ENCODE measurements at places on chromosomes 1 and 21.

DNA sequence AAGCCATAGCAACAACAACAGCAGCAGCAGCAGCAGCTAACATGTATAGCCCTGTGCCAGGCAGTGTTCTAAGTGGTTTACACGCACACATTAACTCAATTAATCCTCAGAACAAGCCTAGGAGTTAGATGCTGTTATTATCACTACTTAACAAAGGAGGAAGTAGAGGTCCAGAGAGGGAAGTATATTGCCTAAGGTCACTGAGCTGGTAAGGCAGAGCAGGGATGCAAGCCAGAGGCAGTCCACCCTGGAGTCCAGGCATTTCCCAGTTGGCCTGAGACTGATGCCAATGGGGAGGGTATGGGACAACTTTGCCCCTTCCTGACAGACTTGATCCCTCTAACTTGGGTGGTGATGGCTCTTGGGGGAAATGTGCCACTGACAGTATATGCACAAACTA is 6.8 kb downstream of the CDC14A start:
- DNase-seq = no peak

GRCh38 chr1:116991171-116991845 is 10.3 kb upstream of the CD101 start:
- no peak for DNase-seq

DNA sequence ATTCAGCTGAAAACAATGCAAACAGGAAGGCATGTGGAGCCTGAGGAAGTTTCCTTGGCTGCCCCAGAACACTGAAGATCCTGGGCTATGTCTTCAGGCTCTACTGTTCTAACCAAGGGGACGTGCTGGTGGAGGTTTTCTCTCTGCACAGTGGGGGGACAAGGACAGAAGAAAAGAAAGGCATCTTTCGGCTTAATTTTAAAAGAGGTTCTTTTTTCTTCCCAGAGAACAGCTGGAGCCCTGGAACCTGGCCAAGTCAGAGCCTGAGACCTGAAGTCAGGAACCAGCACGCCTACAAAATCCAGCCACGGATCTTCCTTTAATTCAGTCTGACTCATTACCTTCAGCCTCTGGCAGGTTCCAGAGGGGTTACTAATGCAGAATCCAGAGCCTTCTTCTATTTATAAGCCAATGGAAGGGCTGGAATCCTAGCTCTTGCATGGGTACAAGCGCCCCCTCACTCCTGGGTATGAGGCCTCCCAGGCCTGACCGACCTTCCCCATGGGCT is 19.8 kb downstream of the CTNNBIP1 start:
- peak; percentile 88 for DNase-seq

- DNase-seq = peak; percentile 55
Measured at GRCh38 chr1:232450615-232451014, 179.3 kb downstream of the SIPA1L2 start.

DNA sequence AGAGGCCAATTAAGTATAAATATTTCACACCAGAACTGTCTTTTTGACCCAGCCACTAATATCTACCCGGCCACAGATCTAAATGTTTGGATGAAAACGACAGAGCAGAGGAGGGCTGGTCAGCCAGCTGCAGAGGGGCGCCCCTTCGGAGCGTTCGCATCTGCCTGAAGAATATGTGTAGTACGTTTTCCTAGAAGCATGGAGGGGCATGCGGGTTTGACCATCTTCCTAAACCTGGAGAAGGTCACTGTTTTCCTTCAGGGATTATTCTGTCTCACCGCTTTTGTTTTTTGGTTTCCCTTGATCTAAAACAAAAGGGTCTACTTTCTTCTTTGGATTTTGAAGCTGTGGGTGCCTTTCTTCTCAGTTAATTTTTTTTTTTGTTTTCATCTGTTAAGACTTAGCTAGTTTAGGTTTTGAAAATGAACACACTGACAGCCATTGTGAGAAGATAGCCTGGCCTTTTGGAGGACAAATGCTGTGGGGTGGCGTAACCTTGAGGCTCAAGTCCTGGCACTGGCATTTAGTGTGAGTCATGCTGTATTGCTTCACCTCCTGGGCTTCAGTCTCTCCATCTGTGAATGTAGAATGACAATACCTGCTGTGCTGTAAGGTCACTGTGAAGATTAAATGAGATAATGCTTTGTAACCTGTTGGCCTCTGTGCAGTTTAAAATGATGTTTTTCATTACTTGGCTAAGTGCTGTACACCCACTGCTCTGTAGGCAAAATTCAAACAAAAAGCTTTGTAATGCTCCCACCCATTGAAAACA is 74.1 kb upstream of the IRF2BP2 start:
- peak; percentile 83 for DNase-seq

- no peak for DNase-seq
Measured at GRCh38 chr1:48084826-48085225, 87.6 kb upstream of the TRABD2B start.

DNA sequence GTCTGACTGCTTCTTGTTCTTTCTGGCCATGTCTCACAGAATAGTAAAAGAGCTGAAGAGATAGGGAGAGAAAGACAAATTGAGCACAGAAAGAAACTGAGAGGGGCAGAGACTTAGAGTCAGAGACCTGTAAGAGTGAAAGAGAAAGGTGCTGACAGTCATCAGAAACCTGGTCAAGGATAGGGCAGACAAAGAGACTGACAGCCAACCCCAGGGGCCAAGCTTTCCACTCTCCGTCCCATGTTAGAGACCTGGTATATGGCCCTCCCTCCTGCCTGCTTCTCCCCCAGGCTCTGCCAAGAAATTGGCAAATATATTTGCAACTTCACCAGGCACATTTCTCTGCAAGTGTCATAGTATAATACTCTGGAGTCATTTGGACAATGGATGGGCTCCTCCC is 64.6 kb downstream of the RHBG start:
- DNase-seq = no peak

DNA sequence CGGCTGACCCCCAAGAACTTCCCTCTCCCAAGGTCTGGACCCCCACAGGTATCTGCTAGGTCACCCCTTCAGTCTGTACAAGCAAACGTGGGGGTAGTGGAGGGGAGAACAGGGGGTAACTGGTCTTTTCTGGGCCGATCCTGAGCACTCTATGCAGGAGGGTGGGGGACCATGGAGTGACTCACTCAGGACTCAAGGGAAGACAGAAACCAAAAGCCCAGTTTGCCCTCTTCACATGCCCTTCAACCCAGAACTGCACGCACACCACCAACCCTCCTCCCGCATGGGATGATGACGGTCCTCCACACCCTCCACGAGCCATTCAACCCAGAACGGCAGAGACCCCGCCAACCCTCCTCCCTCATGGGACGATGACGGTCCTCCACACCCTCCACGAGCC is 53.6 kb upstream of the GPR153 start:
- no peak for DNase-seq

DNA sequence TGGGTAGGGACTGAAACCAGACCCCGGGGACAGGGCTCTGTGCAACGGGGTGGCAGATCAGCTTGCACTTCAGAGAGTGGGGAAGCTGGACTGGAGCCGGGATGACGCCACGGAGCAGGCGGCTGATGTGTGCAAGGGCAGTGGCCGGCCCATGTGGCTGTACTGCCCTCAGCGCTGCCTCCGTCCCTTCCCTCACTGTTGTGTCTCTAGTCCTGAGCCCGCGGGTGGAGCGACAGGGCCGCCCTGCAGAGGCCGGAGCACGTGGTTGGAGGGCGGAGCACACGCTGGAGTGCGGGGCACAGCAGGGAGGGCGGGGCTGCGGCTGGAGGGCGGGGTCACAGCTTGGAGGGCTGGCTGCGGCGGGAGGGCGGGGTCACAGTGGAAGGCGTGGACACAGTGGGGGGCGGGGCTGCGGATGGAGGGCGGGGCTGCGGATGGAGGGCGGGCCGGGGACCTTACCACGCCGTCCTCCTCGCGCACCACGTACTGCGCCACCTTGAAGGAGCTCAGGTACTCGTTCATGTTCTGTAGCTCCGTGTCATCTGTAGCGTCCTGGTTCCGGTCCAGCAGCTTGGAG is 52.4 kb downstream of the CHD5 start:
- DNase-seq = peak; percentile 30

GRCh38 chr1:161989786-161990185 is 33.9 kb downstream of the OLFML2B start:
- DNase-seq = no peak

- DNase-seq = peak; percentile 30
Measured at GRCh38 chr1:12275370-12275769, 45.5 kb downstream of the VPS13D start.

GRCh38 chr1:208374391-208374941 is 130.3 kb upstream of the PLXNA2 start:
- DNase-seq = no peak

DNA sequence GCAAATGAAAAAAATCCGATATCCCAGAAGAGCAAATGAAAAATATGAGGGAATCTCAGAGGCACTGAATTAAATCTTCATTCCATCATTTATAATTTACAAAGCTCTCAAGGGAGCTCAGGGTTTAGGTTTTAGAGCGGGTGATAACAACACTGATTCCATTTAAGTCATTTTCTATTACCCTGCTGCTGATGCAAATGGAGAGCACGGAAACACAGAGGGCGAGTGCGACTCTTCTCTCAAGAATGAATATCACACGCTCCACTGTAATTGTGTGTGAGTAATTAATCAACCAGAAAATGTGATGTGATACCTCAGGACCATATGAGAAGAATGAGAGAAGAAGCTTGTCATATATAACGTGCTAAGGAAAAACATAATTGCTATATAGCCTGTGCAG is 22.7 kb downstream of the CHML start:
- no peak for DNase-seq

DNA sequence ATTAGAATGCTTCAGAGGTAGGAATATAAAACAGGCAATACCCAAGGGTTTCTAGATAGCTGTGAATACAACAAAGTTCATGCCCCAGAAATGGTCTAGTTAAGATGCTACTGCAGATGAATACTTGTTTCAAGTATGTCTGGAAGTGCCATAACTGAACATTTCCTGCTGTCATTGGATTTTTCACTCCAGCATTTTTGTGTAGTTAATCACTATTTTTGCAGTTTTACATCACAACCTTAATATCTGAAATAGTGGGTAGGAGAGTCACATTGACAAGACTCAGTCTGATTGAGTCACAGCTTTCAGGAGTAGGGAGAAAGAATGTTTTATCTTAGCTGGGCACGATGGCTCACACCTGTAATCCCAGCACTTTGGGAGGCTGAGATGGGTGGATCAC is 126.4 kb upstream of the C1orf21 start:
- peak; percentile 65 for DNase-seq

DNA sequence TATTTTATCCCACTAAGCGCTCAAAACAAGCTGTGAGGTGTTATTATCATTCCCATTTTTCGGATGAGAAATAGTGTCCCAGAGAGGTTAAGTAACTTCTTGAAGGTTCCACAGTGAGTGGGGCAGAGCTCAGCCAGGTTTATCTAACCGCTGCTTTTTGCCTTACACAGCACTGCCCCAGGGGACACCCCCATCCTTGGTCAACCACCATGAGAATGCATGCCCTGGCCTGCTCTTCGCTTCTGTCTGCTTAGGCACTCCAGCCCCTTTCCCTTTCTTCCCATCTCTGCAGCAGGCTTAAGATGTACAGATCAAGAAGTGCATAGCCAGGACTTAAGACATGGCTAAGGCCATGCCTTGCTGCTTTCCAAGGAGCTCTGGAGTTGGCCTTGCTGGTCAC is 159.0 kb upstream of the CD34 start:
- no peak for DNase-seq

DNA sequence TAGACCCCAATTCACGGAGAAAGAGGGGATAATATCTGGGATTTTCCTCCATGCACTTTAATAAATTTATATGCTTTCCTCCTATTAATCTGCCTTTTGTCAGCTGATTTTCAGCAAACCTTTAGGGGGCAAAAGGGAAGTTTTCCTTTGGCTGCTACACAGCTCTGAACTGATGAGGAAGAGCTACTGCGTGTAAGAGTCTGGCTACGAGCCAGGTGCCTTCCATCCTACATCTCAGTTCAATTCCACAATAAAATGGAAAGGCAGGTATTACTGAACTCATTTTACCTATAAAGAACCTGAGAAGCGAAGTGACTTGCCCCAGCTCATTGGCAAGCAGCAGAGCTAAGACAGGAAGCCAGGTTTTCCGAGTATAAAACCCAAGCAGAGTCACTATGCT is 28.3 kb upstream of the ZNF326 start:
- DNase-seq = no peak

DNA sequence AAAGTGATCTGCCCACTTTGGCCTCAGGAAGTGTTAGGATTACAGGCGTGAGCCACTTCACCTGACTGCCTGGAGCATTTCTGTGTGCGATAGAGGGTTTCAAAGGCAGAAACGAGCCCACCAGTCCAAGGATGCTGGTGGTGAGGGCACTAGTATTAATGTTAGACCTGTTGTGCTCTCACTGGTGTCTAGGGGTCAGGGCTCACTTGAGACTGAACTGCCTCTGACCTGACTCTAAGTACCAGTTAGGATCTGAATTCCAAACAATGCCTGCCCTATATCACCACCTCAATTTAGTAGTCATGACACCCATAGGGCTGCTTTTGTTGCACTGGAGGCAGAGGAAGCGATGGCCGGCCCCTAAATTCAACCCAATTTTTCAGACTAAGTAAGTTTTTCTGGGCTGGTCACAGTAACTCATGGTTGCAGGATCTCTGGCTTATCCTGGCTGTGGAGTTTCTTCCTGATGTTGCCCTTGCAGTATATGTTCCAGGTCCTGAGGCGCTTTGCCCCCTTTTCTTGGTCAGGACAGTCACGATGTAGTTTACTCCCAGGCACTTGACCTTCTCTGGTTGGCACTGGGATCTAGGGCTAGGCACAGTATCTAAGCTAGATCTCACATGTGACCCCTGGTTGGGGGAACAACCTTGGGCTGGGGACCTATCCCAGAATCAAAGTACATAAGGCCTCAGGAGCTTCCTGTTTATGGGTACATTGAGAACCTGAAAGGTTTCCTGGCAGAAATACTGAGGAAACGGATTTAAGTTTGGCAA is 4.5 kb downstream of the CCDC17 start:
- DNase-seq = no peak

GRCh38 chr1:53792806-53793205 is 45.3 kb downstream of the NDC1 start:
- no peak for DNase-seq

Data from fibroblast of the aortic adventitia (primary cell).